Dermis microvascular lymphatic vessel endothelial cell (primary cell): ENCODE measurements at places on chromosomes 13 and 19.

- peak; percentile 95 for DNase-seq
Observed at GRCh38 chr19:47274071-47274890, at the start of gene INAFM1. Gene INAFM1, plus strand, starts transcription at chr19:47274885. Its CDS starts 35 bp downstream, at chr19:47274920.

- no peak for DNase-seq
Observed at GRCh38 chr13:73952648-73953047, 181.6 kb downstream of the KLF12 start.

DNA sequence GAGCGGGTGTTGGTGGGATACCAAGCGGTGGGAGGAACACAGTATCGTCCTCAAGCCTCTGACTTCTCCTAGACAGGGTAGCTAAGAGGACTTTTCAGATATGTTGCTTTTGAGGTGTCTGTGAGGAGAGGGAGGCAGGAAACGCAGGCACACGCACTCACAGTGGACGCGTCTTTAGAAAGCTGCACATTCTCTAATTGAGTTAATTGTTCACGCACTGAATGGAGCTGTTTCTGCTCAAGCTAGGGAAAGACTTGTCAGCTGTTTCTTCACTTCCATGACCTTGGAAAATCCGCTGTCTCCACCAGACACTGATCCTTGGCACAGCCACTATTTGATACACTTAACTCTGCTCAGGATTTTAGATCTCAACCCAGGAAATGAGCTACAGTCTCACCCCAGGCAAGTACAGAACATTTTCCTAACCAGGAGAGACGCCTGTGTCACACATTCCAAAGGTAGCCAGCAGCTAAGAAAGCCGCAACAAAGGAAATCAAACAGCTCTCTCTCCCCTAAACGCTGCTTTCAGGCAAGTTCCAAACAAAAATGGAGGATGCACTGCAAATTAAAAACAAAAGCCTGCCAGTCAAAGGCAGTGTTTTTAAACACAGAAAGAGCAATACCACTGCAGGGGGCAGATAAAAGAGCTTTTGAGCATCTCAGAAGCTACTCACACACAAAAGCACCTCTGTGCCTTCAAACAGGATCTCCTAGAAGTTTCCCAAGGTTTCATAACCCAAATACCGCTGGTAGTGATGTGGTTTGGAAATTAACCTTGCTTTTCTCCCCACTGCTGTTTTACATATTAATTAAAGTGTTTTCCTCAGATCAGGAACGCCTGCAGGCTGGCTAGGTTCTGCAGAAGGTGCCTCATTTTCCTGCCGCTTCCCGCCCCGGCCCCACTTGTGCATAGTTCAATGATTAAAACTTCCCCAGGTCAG lies 57.3 kb downstream of the IRS2 start:
- DNase-seq: no peak

DNA sequence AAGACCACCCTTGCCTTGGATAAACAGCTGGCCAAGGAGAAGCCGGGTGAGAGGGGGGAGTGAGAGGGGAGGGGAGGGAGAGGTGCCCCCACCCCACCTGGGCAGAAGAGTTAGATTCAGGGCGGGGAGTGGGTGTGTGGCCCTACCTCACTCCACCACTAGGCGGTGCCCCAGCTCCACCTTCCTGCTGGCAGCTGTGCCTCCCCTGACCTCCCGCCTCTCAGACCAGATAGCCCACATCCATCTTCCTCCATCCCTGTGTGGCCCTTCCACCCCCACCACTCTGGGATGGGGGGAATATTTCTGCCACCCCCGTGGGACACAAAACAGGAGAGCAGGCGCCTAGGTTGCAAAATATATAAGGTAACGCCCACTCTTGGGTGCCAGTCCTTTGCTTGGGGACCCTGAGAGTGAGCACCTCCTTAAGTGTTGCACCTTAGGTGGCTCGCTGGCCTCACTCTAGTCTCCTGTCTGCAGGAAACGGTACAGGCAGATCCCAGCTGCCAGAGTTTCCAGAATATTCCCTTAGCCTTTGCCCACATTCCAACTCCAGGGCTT lies 13.8 kb upstream of the EHD2 start:
- no peak for DNase-seq

DNA sequence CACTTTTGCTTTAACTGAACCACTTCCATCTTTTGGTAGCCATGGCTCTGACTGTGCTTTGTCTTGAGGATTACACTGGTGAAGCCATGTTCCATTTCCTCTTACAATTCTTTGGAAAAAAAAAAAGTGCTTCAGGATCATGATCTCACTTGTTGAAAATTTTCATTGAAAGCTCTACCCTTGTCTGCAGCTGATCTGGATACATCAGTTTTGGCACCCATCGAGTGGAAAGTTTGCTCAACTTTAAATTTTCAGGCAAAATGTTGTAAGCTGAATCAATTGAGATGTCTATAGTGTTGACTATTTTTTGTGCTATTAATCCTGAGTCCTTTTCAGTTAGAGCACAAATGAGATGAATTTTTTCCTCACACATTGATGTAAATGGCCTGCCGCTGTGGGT lies 48.3 kb upstream of the RFXAP start:
- no peak for DNase-seq

DNA sequence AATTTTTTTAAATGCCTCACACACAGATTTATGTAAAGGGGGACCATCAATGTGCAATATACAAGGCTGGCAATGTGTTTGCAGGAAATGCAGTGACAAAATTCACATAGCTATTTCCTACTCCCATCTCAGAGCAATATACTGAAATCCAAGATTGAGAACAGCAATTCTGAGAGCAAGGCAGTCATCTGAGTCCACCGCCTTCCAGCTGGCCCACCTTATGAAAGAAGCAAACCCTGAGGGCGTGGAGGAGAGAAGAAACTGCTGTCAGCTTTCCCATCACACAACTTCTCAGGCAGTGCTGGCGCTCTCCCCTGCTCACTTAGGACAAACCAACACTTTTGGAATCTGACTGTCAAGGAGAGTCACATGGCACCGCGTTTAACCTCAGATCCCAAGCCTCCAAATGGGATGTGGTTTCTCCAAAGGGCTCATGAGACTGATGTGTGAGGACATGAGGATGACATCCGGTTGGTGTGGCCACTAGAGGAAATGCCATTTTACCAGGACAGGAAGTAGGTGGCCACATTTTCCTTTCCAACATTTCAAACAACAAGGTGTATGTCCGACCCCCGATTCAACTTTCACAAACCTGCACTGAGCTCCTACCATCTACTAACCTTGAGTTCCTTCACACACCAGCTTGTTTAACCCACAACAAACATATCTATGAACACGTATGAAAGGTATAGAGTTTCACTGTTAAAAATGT lies 3.7 kb upstream of the DOCK9 start:
- peak; percentile 40 for DNase-seq

DNA sequence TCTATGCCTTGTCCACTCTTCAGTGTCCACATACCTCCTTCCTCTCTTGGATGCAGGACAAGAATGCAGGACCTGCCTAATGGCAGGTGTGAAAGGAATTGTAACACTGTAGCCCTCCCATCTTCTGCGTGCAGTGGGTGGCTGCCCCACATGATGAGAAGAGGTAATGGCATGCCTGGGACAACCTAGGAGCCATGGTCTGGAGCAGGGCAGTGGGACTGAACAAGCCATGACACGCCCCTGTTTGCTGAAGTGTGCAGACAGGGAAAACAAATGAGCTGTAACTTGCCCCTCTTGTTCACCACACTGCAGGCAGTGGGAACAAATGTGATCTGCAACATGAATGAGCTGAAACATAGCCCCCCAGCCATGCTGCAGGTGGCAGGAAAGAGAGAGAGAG lies 192.2 kb downstream of the PCDH17 start:
- no peak for DNase-seq

DNA sequence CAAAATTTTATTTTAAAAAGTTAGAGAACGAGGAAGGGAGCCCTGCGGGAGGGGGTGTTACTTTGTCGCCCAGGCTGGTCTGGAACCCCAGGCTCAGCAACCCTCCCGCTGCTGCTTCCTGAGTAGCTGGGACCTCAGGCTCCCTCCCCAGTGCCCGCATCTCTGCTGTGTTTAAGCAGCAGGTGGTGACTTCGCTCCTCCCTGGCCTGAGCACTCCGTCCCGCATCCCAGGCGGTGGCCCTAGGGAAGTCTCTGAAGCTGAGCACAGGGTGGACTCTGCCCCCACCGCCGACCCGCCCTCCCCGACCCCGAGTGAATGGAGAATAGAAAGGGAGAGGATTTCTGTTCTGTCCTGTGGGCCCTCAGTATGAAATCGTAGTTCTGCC lies 30.5 kb downstream of the ZNF701 start:
- peak; percentile 13 for DNase-seq

DNA sequence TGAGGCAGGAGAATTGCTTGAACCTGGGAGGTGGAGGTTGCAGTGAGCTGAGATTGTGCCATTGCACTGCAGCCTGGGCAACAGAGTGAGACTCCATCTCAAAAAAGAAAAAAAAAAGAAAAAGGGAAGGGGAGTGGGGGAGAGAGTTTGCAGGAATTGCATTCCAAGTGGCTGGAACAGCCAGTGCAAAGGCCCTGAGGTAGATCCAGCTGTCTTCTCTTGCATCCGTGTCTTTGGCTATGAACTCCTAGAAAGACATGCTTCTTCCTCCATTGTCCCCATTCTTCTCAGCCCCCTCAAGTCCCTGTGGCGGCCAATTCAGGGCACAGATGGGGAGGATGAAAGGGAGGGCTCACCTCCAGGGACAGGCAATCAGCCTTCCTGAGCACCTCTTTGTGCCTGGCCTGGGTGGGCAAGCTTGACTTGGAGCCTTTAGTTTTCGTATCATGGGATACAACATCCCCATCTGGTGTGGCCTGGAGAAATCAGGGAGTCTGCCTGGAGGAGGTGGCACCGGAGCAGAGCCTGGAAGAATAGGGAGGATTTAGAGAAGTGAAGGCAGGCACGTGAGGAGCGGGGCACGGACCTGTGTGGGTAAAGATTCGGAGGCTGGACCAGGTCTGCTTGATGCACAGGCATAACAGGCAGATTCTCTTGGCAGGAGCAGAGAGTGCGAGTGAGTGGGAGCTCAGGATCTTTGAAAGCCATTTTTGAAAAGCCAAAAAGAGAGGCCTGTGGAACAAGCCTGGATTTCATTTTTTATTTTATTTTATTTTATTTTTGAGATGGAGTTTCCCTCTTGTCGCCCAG lies 5.0 kb downstream of the ANKRD24 start:
- no peak for DNase-seq

DNA sequence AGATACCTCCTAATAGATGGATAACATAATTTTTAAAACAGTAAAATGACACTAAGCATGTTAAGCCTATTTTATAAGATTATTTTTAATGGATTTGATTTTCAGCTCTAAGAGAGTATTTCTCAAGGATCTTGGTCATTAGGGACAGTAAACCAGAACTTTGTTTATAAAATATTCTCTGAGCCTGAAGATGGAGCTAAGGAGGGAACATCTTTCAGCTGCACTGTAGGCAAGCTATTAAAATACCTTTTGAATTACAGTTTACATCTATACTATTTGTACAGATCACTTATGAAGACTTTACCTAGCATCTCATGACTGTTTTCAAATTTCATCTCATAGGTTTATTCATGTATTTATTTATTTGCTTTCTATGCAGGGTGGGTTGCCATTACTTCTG lies 345.3 kb downstream of the MYO16 start:
- DNase-seq: no peak
